Activated CD4-positive, CD25-positive, alpha-beta regulatory T cell treated with anti-CD3 and anti-CD28 coated beads, Interleukin-2, amount 50 U/mL, for 72 hours (primary cell): ENCODE measurements at places on chromosomes 12 and 14.

GRCh38 chr14:104968541-104969401 lies 9.4 kb downstream of the AHNAK2 start:
- DNase-seq = peak; percentile 24

- DNase-seq = no peak
These were observed 278.7 kb downstream of the PDZRN4 start for GRCh38 chr12:41466802-41467201.

- no peak for DNase-seq
These were observed 28.3 kb downstream of the P2RX2 start for GRCh38 chr12:132646850-132647249.

DNA sequence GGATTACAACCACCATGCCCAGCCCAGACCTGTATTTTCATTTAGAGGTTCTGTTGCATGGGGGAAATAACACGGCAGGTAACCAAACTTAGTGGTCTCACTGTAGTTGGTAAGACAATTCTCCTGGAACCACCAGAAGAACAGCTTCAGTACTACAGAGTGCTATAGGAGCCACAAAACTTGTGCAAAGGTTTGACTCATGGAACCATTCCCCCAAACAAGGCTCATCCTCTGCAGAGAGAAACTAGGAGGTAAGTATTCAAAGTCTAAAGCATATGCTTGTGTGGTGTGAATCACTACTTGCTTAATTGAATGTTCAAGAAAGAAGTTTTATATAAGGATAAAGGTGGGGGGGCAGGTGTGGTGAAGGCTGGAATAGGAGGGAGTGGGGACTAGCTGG lies 58.7 kb downstream of the GNS start:
- no peak for DNase-seq

DNA sequence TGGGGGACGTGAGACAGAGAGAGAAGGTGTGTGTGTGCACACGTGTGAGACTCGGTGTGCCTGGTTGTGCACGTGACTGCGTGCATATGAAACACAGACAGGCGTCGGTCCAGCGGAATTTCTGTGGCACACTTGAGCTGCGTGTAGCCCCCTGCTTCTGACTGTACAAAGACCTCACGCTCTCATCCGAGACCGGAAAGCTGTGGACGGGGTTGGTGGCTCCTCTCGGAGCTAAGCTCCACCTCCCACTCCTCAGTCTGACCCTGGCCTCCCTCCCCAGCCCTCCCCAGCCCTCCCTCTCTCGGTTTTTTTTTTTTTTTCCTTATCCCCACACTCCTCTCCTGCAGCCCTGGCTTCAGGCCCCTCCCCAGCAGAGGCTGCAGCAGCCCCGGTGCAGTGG lies 8.3 kb upstream of the C14orf180 start:
- no peak for DNase-seq

- no peak for DNase-seq
These were observed 278.1 kb upstream of the SOX5 start for GRCh38 chr12:24227551-24227950.

DNA sequence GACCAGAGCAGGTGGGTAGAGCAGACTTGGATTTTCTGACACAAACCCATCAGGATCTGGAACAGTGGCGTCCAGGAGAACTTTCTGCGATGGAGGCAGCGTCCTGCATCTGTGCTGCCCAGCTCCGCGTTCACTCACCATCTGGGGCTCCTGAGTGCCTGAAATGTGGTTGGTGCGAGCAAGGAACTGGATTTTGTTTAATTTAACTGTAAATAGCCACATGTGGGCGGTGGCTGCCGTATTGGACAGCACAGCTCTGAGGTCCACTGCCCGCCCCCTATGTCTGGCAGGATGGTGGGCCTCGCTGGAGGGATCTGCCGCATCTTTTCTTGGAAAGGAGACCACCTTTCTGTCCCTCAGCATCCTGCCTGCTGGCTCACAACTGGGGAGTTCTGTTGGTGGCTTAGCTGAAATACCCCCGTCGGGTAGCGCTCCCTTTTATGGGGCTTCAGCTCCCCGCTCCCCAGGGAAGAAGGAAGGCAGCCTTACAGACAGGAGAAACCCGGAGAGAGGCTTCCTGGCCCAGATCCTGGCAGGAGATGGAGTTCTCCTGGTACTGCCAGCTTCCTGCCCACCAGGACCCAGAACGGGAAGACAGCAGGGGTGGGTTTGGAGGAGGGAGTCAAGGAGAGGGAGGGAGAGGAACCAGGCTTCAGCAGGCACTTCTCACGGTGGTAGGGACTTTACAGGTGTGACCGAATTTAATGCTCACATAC lies 184.9 kb upstream of the PRMT8 start:
- no peak for DNase-seq
